AML-193 (cell line): ENCODE measurements at places on chromosomes 13 and 19.

DNA sequence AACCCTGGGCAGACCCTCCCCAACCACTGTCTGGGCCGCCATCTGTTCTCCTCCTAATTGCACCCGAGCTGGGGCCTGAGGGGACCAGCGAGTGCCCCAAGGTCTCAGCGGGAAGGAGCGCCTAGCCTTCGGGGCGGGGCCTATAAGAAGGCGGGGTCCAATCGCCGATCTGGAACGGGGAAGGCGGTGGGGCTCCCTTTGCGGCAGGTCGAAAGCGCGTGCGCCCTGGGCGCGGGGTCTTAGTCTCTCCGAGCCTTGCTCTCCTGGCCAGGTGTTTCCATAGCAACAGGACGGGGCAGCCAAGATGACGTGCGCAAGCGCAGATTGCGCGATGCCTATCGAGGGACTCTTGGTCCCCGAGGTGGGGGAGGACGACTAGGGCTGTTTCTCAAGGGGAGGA, 2.8 kb downstream of the MAST1 start:
- DNase-seq, result no peak

DNA sequence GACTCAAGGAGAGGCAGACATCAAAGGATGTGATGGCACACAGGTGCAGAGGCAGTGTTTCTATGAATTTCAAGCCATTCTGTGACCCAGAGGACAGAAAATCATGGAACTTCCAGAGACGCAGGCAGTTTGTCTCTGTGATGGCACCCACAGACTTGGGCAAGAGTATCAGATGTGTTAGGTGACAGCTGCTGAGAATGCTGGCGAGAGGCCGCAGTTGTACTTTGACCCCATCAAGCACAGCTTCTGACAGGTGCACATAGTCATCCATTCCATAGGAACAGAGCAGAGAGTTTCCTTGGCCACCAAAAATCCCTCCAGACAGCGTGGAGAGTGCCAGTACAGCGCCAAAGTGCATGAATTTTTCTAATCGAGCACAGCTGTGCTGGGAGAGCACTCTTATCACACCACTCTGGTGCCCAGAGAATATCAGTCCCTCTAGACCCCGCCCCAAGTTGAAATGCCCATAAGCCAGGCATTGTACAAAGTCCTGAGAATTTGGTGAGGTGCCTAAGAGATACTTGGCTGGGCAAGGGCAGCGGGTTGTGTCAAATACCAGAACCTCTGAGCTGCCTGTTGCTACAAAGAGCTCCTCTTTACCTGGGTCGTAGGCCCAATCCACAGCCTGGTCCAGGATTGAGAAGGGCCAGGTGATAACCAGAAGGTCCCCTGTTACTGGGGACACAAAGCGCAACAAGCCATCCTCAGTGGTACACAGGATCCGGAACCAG, 12.4 kb downstream of the WDR87 start:
- DNase-seq, result no peak

DNA sequence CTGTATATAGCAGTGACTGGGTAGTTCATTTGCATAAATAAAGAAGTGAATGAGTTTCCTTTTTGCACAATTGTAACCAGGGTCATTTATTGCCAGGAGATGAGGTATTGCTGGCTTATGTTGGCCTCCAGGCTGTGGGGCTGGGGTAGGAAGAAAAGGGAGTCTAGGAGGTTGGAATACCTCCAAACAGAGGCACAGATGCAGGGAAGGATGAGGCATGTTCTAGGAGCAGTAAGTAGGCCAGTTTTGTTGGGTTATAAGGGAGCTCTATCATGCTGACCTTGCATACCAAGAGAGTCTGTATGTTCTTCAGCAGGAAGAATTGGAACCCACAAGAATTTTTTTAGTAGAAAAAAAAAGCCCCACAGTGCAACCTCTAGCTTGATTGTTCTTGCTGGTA, 17.2 kb upstream of the CYSLTR2 start:
- DNase-seq, result no peak

- DNase-seq, result no peak
Measured at GRCh38 chr19:11227195-11227886, 12.1 kb upstream of the ANGPTL8 start.

- no peak for DNase-seq
Measured at GRCh38 chr13:99190147-99190985, 10.3 kb upstream of the UBAC2 start.

- no peak for DNase-seq
Measured at GRCh38 chr13:102654756-102655155, 40.1 kb downstream of the METTL21C start.

DNA sequence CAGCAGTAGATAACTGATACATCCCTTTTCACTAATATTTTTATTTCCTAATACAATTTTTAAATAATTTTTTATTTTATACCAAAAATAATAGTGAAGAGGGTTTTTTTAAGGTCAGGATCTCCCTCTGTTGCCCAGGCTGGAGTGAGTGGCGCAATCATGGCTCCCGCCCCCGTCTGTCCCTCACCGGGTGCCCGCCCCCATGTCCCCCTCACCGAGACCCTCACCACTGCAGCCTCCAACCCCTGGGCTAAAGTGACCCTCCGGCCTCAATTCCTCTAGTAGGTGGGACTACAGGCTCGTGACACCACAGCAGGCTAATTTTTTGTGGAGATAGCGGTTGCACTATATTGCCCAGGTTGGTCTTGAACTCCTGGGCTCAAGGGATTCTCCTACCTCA, 17.8 kb upstream of the ZNF846 start:
- DNase-seq, result no peak

DNA sequence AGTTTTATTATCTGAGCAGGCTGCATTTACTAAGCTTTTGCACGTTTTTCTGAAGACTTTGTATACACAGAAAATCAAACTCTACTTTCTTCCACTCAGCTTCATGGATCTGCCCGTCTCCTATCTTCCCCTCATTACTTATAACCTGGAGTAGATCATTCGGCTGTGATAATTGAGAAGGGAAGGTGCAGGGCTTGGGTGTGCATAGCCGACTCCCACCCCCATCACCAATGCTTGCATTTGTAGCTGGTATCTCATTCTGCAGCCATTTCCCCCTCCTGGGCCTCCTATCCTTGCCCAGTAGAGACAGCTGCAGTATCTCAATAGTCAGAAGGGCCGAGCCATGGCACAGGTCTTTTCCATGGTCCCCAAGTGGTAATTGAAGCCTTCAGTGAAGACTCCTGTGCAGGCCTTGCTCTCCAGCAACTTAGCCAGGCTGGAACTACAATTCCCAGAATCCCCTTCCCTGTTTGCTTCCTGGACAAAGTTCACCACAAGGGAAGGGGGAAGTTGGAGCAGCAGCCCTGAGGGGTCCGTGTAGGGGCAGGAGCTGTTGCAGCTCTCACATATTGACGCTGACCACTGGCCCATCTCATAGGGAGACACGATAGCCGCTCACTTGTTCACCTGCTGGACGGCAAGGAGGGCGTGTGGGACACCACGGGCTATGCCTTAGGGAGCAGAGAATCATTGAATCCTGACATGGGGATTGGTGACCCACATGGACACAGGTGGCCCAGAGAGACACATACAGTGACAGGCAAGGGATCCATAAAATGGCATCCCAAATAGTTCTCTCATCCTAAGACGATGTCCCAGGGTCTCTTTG, 2.1 kb upstream of the SIGLEC8 start:
- no peak for DNase-seq

- DNase-seq, result no peak
Measured at GRCh38 chr13:31179754-31180153, 18.1 kb upstream of the HSPH1 start.

DNA sequence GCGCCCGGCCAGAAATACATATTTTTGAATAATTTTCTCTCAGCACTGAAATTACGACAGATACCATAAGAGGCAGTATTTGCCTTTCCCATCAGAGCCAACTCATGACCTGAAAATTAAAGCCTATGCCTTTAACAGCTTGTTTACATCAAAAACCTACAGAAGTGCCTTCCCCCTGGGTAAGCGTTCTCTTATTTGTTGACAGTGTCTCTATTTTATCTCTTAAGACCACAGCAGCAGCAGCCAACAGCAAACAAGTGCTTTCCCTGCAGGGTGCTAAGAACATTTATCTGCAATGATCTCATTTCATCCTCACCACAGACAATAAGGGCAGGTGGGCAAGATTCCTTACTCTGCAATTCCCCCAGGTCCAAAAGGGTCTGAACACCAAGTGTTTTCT, 6.0 kb downstream of the AKAP8L start:
- DNase-seq, result no peak

DNA sequence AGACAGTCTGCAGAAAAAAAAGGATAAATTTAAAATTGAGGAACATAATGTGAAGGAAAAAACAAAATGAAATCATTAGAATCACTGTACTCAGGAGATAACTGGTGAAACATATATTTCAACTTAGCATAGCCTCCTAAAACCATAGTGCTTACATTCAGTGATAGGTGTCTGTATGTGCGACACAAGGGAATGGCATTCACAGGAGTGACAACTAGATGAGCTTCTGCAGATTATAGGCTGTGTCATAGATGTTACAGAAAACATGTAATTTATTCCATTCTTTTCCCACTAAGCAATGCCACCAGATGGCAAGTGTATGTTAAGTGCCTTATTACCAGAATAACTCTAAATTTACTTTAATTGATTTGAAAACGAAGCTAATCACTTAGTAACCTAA, 960.0 kb upstream of the PCDH20 start:
- no peak for DNase-seq

DNA sequence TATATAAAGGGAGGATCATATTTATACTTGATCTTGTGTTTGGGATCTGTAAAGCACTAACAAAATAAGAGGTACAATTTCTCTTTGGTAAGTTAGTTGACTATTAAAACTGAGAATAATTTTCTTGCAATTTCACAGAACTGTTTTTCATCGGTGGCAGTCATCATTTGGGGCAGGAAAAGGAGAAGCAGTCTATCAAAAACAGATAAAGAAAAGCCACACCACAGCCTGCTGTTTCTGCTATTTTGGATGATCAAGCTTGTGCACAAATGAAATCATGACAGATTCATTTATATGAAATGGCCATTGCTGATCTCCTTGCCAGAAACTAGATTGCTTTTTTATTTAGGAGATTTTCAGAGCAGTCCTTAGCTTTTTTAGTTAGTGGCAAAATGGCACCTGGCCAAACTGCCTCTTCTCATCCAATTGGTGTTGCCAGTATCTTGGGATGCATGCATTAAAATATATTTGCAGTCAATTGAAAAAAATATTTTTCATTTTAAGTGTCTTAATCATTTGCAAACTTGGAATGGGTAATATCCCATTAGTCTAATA, 326.0 kb downstream of the HS6ST3 start:
- DNase-seq, result no peak

DNA sequence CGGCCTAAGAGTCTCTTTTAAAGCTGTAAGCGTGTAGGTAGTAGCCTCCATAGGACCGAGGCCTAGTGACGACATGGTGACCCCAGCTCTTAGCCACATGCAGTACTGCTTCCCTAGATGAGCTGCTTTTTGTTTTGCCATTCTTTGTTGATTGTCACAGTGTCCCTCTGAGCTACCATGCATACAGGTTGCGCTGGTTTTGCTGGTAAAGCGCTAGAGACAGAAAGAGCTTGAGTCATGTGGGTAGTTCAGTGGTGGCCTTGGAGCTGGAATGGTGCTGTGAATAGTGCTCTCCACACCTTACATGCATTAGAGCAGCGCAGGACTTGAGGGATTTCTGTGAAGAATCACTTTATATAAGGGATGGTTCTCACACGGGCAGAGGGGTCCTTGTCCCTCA, 5.1 kb downstream of the HNRNPM start:
- no peak for DNase-seq

DNA sequence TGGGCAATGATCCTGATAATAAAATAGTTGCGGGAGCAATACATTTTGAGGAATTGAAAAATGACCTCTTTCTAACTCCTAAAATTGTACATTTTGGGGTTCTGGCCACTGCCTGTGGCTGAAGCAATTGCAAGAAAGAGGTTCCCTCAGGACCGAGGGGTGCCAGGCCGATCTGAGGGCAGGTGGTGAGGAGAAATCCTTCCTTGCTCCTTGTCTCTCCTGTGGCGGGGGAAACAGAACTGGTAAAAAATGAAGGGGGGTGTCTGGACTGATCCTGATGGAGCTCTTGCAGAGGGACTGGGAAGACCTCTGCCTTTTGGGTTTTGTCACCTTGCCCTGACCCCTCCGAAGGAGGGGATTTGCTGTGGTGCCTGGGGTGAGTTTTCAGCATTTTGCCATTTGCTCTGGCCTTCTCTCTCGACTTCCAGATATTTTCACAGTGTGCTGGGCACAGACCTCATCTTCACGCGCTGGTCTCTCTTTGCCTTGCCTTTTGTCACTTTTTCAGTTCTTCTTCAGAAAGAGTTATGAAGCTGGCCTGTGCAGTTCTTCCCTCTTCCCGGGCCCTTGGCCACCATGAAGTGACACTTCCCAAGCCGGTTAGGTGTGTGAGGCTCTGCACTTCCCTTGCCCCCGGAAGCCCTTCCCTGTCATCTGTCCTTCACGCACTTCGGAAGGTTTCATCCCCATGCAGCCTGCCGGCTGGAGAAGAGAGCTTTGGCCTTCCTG, 22.2 kb downstream of the NFIX start:
- no peak for DNase-seq

DNA sequence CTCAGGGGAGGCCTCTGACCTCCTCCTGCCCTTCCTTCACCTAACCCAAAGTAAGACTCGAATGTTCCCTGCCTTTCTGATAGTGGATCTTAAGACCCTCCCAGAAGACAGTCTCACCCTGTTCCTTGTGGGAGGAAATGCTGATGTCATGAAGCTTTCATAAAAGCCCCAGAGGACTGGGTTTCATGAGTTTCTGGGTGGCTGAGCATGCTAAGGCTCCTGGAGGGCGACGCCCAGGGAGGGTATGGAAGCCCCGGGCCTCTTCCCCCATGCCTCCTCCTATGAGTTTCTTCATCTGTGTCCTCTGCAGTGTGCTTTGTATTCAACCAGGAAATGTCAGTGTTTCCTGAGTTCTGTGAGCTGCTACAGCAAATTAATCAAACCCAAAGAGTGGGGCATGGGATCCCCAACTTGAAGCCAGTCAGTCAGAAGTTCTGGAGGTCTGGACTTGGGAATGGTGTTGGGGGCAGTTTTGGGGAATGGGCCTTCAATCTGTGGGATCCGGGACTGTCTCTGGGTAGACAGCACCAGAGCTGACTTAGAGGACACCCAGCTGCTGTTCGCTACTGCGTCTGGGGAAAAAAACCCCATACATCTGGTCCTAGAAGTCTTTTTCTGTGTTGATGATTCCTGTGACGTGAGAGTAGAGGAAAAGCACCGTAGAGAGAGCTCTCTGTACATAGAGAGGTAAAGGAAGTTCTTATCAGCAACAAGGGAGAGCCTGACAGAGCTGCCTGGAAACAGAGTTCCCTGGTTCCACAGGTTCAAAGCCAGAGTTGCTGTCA, 2.0 kb upstream of the LILRB2 start:
- DNase-seq, result no peak

DNA sequence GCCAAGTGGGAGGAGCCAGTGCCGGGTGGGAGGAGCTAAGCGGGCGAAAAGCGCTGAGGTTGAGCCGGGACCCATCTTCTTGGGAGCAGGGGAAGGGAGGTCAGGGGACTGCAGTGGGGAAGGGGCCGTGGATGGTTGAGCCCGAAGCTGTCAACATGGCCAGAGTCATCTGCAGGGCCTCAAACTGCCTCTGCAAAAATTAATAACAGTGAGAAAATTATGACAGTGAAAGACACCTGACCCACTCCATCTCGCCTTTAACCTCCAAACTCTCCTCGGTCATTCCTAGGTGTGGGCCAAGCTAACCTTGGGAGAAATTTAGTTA, 30.1 kb downstream of the ZNF557 start:
- no peak for DNase-seq

- no peak for DNase-seq
Measured at GRCh38 chr19:29445246-29445645, 80.5 kb upstream of the VSTM2B start.
